Right renal cortex interstitium (tissue), 3 donors: ENCODE measurements at places on chromosomes 12 and 14.

- DNase-seq: no peak
These were observed 14.6 kb upstream of the CABP1 start for GRCh38 chr12:120625557-120626419.

GRCh38 chr14:57687416-57687815 lies 178.5 kb downstream of the SLC35F4 start:
- no peak for DNase-seq

DNA sequence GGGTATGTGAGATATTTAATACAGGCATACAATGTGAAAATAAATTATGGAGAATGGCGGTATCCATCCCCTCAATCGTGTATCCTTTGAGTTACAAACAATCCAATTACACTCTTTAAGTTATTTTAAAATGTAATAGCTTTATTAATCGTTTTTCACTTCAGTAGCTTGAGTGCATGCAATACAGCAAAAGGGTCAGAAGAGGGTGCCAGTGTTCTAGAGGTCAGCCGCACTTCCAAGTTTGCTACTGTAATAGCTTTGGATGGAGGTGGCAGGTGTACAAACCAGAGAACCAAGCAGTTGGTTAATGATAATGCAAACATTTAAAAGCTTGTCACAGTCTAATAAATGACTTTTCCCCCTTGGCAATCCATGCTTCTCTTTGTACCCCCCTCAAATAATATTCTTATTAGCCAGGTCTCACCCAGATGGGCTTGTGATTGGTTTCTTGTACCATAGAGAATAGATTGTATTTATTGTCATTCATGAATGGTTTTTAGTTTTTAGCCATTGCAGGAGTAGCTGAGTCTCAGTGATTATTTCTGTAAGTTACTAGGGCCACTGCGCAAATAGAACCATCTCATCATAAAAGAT lies 127.0 kb downstream of the ERC1 start:
- peak; percentile 65 for DNase-seq

GRCh38 chr14:26276757-26277156 lies 321.1 kb downstream of the NOVA1 start:
- DNase-seq: no peak

GRCh38 chr12:127480775-127481314 lies 786.1 kb upstream of the TMEM132C start:
- DNase-seq: no peak

DNA sequence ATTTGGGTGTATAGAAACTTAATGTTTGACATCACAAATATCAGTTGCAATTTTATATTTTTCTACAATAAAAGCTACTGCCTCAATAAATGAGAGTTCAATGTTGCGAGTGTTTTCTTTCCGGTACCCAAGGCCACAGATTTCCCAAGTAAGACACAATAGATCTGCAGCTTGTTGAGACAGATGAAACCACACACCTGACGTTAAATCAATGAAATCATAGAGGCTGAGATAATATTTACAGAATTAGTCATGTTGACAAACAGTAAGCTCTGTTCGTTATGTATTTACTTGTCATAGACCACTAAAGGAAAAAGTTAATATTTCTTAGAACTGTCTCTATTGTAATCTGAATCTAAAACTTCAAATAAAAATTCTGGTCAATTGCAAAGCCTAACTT lies 49.2 kb upstream of the PTHLH start:
- DNase-seq: no peak

DNA sequence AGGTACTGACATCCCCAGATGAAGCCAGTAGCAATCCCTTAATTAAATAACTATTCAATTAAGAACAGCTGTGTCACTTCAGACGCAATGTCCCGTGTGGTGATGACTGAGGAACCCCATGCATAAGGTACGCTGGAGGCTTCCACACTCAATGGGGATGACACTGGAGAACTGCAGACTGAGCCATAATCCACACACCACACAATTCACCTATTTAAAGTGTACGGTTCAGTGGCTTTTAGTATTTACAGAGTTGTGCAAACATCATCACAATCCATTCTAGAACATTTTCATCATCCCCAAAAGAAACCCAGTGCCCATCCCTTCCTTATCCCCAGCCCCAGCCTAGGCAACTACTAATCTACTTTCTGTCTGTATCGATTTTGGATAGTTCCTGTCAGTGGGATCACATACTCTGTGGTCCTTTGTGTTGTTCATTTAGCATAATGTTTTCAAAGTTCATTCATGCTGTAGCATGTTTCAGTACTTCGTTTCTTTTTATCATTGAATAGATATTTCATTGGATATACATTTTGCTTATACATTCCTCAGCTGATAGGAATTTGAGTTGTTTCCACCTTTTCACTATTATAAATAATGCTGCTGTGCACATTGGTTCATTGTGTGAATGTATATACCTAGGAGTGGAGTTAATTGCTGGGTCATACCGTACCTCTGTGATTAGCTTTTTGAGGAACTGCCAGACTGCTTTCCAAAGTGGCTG lies 61.1 kb downstream of the NINJ2 start:
- DNase-seq: no peak

GRCh38 chr12:111150921-111151840 lies 217.7 kb downstream of the PHETA1 start:
- DNase-seq: no peak

DNA sequence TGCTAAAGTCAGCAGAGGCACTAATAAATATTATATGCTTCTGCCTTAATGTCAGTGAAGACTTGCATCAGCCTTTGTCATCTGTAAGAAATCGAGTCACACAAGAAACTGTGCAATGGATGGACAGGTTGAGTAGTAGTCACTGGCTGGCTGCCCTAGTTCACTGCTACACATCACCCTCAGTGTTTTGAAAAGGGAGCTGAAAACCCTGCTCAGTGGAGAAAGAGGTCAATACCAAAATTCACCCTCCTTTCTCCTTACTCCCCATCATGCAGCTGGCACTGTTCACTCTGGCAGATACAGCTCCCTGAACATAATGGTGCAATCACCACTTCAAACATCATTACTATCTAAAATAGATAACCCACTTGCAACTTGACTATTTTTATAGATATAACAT lies 6.6 kb downstream of the ANKS1B start:
- no peak for DNase-seq

- DNase-seq: no peak
These were observed 24.6 kb downstream of the FAM222A start for GRCh38 chr12:109738209-109738608.
